ENCODE measurements at places on chromosomes 6 and 20.

DNA sequence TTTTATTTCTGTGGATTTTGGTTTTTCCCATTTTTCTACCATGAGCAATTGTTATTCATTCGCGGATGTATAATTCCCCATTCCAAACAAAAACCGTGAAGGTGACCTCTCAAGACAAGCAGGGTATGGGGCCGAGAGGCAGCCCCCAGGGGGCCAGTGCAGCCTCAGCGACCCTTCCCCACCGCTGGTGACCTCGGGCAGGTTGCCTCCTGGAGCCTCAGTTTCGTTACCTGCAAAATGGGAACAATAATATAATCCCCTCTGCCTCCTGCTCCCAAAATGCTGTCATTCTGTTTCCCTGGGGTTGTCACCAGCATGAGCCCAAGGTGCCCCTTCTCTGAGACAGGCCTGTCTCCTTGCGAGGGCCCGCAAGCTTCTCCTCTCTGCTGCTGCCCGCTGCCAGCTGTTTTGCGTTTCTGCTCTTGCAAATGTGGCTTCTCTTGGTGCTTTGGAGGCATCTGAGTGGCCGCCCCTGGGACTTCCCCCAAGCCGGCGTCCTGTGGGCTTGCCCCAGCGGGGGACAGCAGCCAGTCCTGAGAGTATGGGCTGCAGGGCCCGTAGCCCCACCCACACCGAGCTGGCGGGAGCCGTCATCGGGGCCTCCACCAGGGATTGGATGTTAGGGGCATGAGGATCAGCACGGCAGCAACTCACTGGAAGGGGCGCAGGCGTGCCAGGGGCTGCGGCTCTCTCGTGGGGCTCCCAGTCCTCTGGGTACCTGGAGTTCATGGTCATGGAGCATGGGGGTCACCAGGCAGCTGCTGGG, 161.9 kb downstream of the TAF4 start:
- DNase-seq, result no peak

DNA sequence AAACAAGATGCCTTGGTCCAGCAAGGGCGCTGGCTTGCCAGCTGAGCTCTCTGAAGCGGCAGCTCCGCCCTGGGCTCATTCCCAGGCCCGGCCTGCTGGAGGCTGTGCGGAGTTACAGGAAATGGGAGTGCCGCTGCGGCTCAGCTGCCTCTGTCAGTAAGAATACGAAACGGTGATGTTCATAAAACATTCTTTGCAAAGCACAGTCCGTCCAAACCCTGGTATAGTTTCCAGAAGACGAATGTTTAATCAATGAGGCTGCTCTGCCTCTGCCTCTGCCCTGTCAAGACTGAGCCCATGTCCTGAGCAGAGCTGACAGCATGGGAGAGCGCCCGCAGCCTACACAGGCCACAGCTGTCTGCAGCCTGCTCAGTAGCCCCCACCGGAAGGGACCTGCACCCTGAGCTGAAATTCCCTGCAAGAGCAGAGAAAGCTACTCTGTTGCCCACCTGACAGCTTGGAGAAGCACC, 153.3 kb upstream of the SNX9 start:
- DNase-seq, result peak; percentile 71

GRCh38 chr6:42366999-42367352, 84.8 kb downstream of the TRERF1 start:
- no peak for DNase-seq

DNA sequence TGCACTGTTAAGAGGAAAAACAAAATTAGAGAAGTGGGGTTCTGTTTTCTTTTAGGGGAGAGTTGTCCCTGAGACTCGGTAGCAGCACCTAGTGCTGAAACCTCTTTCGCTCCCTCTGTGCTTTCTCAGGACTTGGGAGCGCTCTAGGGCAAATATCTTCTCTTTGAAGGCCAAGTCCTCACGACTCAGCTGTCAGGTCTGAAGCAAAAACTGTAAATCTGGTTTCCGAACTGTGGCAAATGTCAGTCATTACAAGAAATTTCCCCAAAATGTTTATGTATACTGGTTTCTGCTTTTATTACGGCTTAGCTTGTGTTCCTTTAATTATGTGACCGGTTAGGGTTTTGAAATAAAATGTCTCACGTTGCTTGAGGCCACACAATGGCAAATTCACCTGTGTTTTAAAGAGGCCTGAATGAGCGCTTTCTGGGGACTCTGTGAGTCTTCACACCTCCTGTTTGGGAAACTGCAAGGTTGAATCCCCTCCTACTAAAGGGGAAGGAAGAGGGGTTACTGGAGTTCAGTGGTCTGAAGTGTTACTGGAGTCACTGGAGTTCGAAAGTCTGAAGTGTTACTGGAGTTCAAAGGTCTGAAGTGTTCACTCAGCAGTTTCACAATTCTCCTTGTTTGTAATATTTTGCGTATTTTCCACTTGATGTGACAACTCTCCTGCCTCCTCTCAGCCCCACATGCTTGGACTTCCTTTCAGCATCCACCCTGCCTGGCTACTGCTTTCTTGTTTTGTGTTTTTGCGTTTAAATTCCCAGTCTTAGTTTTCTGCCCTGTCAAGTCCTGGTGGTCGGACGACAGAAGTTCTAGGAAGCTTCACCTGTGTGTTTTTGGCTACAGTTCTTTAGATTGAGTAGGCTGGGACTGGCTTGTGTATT, 1.6 kb downstream of the SMPDL3A start:
- DNase-seq, result no peak

- DNase-seq, result no peak
These were observed 381 bp downstream of the MAP3K7 start for GRCh38 chr6:90586546-90586835.

GRCh38 chr20:16205507-16205906, 367.7 kb downstream of the KIF16B start:
- DNase-seq, result no peak

DNA sequence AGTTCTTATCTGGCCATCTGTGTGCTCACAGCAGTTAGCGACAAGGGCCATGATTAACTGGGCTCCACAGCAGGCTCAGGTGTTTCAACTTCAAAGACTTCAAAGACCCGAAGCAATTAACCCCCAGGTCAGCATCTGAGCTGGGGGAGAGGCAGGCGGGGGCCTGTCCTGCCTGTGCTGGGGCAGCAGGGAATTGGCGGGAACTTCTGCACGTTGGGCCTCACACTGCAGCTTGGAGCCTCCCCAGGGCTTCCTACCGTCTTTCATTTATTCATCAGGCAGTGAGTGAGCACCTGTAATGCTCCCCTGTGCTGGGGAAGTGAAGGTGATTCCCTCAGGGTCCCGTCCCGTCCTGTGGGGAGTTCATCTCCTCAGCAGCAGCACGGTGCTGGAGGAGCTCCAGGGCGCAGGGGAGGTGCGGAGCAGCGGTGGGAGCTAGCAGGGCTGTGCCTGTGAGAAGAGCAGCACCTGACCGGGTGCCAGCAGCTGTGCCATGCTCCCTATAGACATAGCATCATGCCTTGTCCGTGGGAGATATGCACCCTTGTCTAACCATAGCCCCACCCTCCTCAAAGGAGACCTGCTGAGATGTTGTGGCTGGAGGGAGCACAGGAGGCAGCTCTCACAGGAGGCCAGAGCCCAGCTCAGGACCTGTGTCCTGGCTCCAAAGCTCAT, 51.8 kb upstream of the FRMD1 start:
- DNase-seq, result no peak

- no peak for DNase-seq
These were observed 515.0 kb downstream of the CDH26 start for GRCh38 chr20:60473211-60473610.

DNA sequence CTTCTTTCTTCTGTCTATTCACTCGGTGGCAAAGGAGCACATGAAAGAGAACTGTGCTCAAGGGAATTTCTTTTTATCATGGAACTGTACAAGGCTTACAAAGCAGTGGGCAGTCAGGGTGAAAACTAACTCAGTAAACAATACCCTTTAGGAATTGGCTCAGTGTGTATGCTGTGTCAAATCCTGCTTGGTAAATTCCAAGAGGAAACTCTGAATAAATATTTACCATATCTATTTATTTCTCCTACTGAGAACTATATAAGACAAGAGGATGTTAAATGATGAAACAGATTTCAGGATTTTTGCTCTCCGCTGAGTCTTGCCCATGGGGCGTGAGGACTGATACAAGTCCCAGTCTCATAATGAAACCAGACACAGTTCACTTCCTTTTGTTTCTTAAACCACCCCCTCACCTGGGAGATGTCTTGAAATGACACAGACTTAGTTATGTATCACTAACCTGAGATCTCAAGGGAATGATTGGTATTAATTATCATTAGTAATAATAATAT, 188.8 kb downstream of the BACH2 start:
- no peak for DNase-seq

GRCh38 chr20:54208548-54209176, 775 bp downstream of the PFDN4 start:
- peak; percentile 29 for DNase-seq

DNA sequence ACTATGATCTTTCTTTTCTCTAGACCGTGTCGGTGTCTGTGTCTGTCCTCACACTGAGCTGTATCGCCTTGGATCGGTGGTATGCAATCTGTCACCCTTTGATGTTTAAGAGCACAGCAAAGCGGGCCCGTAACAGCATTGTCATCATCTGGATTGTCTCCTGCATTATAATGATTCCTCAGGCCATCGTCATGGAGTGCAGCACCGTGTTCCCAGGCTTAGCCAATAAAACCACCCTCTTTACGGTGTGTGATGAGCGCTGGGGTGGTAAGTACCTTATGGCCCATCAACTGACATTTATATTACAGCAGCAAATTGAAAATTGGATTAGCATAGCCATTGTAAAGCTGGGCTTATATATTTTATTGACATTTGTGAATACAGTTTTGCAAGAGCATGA, 72.2 kb upstream of the GFRAL start:
- no peak for DNase-seq

DNA sequence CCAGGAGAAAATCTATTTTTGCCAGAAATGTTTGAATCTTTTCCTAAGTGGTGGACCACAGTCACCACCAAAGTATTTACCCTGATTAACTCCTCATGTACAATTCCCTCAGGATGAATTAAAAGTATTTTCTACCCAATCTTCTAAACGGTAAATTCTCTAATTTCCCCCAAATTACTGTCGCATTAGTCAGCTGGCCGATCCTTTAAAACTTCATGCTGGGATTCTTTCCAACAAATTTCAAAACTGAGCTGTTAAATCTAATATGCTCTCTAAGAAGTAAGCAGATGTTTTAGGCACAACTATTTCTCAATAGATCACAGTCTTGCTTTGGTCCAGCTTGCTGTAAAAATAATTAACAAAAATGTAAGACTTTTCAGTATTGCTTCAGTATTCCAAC, 447.2 kb downstream of the FRK start:
- DNase-seq, result peak; percentile 97

DNA sequence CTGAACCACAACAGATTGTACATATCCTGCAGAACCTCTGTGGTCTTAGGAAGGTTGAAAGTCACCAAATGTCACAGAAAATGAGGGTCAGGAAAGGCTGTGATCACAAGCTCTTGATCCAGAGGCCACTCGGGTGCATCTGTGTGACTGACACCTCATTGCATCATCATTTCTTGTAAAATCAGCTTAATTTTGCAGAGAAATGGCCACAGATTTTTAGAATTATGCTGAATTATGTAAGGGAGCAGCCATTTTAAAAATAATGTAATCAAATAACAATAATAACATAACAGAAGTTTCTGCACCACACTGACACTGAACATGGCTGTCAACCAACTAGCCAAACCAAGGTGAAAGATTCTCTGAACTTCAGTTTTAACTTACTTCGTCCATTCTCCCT, 32.5 kb upstream of the PRND start:
- no peak for DNase-seq

DNA sequence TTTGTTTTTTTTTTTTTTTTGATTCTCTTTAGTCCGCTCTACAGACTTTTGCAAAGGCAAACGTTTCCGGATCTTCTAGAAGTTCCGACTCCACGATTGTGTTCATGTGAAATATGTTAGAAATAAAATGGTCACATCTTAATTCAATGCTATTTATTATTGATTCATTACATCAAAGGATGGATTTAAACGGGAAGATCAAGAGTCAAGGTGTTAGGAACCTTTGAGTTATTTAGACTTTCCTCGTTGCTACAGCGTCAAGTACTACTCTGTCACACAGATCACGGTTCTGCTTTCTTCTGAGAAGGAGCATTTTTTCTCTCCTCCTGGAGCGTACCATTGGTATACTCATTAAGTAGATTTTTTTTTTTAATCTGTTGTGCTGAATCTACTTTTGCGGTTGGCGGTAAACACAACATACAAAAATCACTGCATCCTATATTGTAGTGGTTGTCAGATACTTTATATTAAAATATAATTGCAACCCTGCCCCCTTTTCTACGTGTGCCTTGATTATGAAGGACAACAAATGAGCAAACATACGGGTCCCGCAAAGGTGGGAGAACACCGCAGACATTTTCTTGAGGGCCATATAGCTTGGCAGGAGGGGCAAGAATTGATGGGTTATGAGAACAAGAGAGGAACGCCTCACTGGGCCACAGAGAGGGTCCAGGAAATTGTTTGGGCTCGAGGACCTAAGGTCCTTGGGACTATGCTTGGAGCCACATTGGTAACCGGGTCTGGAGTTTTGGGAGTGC, 17.5 kb downstream of the HMGN4 start:
- DNase-seq, result no peak

GRCh38 chr6:41964201-41964887, 22.7 kb upstream of the CCND3 start:
- DNase-seq, result no peak

DNA sequence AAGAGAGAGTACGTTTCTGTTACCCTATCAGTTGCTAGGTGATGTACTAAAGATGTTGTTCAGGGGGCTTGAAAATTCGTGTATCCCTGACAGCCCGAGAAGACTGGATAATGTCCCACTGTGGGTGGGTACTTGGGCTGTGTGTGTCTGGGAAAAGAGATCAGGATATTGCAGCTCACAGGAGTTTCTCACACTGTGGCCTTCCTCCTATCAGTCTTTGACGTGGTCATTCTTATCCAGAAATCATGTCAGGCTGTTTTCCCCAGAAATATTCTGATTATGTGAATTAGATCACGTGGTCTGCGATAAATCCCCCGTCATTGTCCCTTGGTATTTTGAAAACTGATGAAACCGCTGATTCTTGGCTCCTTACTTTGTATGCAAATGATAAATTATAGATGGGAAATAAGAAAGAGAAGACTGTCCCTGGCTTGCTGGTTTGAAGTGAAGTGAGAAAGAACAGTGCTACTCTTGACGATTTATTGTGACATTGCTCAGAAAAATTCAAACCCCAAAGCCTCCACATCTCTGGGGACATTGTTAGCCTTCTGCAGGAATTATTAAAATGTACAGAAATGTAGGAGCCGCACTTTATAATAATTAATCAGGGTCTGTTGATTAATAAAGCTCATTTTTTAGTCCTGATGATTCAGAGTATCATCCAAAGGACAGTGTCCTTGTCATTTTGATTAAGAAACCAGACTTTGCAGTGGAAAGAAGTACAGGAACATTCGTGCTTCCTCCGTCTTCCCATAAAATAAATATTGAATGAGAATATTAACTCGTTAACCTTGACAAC, 167.5 kb upstream of the TSHZ2 start:
- no peak for DNase-seq

GRCh38 chr6:157019733-157020132, 242.6 kb downstream of the ARID1B start:
- no peak for DNase-seq

DNA sequence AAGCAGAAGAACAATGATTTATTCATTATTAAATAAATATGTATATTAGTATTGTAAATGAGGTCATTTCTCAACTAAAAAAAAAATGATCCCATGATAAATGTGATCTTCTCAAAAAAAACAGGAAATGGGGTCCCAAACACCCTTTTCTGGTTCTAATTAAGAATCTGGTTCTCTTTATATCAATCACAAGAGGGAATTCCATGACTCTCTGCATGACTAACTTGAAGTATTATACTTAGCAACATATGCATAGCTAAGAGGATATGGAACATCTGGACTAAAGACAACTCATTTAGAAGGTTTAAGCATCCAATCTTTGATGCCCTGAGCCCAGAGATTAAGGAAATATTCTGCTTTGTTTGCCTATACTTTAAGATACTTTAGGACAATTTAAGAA, 89.7 kb upstream of the EMILIN3 start:
- DNase-seq, result peak; percentile 29
